Osteocyte (in vitro differentiated cells): ENCODE measurements at places on chromosomes 4 and X.

GRCh38 chr4:155234206-155234605, 25.8 kb downstream of the NPY2R start:
- no peak for DNase-seq

- no peak for DNase-seq
These were observed 456.0 kb upstream of the FAM241A start for GRCh38 chr4:111689214-111689613.

DNA sequence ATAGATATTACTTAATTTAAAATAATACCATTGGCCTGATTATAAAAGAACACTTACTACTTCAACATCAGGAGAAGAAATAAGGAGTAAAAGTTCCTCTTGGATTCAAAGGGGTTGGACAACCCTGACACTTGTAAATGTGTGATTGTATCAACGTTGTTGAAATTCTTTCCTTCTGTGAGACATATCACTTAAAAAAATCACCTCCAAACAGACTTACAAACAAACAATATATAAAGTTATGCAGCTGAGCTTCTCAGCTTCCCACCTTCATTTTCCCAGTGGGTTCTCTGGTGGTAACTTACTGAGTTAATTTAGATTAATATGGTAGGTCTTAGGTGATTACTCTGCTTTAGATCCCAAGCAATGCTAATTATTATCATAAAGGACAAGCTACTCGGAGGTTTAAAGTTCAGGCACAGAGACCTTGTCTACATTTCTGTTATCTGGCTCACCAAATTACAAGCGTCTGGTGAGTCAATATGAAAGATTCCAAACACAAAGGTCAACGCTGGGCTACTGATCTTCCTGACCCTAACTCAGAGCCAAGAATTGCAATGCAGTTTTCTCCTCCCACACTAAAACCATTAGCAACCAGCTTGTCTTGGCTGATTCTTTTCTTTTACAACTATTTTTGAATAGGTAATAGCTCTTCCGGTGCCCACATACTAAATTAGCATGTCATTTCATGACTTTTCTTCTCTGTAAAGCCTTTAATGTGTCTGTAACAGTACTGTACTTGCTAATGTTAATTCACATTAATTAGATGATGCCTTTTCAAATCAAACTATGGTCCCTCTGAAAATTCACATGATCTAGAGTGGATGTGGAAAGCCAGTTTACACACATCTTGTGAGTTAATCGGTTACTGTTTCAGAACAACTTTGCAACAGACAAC, 157.6 kb downstream of the RASL11B start:
- DNase-seq: no peak

DNA sequence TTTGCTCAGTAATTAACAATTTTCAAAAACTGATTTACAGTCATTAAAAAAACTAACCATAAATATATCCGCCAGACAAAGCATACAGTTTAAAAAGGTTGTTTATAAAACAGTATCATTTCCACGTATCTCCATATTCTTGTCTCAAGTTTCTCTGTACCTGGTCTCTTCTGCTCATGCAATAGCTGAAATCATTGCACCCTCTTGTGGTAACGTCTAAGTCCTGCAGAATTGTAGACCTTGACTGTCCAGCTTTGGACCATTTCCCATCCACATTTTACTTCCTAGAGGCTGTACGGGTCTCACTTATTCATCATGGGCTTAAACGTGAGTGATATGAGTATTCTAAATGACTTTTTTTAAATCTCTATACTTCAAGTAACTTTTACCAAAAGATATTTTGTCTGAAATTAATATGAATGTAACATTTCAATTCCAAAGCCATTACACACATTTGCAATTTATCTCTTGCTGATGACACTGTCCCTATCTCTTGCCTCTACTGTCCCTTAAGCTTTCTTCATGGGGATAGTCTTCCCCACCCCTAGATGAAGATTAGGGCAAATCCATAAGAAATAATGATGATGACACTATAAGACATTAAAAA, 118.5 kb downstream of the BTC start:
- no peak for DNase-seq

DNA sequence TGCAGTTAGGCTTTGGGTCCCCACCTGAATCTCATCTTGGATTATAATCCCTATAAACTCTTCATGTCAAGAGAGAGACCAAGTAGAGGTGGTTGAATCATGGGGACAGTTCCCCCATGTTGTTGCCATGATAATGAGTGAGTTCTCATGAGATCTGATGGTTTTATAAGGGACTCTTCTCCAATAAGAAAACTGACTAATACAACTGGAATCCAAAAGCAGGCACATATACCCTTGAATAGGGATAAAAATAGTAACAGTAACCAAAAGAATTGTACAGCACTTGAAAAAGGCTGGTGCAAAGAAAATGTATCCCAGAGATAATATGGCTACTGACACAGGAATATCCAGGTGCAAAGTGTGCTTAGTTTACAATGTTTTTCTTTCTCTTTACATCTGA, 351.5 kb upstream of the MAD2L1 start:
- DNase-seq: no peak

GRCh38 chr4:26197018-26197779, 123.6 kb upstream of the RBPJ start:
- DNase-seq: no peak

GRCh38 chr4:137367620-137368019, 164.7 kb downstream of the PCDH18 start:
- no peak for DNase-seq

- DNase-seq: no peak
These were observed 1.8 kb downstream of the PROM1 start for GRCh38 chr4:16082041-16082425.

GRCh38 chrX:132115792-132116191, 12.0 kb downstream of the FRMD7 start:
- no peak for DNase-seq

- DNase-seq: no peak
These were observed 375.3 kb downstream of the IDS start for GRCh38 chrX:149129767-149130166.

- DNase-seq: no peak
These were observed 130.3 kb upstream of the ARSJ start for GRCh38 chr4:114109776-114110175.

DNA sequence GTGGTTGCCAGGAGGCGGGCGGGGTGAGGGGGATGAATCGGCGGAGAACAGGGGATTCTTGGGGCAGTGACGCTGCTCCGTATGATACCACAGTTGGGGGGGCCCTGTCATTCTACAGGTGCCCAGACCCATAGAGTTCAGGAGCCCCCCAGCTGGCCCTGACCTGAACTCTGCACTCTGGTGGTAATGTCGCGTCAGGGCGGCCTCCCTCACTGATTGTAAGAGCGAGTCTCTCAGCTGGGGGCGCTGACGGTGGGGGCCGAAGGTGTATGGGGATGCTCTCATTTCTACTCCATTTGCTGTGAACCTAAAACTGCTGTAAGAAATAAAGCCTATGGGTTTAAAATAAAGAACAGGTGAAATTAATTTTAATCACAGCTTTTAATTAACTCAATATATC, 91.8 kb upstream of the PSAPL1 start:
- DNase-seq: no peak

DNA sequence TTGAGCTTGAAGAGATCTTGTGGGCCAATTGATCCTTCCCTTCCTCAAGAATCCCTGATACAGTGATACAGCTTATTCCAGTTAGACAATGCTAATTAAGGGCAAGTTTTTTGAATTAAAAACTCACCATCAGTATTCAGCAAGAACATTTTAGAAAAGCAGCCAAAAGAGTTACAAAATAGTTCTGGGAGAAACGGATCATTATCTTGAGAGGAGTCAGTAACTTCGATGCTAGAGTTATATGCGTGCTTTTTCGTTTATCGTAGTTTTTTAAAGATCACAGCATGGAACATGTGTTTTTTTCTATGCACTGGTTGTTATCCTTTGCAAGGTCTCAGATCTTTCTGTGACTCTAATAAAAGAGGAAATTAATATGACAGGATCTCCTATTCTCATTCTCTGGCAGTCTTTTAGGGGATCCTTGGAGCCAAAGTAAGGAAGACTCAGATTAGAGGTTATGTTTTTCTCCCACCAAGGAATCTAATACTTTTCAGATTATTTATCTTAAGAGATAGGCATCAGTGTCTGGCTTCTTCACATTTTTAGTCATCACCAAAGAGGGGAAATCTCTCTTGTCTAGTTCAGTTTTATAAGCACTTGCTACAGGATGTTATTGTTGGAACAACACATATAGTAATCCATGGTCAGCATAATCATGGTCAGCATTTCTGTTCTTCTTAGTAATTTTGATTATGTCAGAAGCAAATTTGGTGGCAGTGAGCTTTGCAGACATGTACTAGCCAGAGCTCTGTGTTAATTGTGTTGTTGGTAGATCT, 109.7 kb downstream of the PDLIM5 start:
- DNase-seq: no peak

DNA sequence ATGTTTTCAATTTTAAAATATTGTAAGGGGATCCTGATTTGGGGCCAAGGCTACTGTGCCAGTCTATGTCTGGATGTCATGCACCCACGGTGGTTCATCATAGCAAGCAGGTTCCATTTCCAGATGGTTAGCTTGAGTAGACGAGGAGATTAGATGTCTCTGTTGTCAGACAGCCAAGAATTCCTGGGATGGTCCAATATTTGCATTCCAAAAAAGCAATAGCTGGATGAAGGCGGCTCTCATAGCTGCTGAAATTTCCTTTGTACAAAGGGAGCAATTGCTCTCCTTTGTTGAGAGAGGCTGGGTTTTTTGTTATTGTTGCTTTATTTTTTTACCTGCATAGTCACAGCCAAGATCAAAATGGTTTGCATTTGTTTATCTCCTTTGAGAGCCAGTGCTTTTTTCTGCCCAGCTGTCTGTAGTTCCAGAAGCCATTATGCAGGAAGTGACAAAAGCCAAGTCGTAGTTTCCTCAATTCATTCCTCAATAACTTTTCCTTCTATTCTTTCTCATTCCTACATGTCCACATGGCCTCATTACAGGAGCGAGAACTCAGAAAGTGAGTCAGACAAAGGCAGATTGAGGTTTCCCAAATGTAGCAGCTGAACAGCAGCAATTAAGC, 107.9 kb downstream of the MMRN1 start:
- DNase-seq: no peak

- no peak for DNase-seq
These were observed 40.1 kb upstream of the LRPAP1 start for GRCh38 chr4:3572363-3572762.

DNA sequence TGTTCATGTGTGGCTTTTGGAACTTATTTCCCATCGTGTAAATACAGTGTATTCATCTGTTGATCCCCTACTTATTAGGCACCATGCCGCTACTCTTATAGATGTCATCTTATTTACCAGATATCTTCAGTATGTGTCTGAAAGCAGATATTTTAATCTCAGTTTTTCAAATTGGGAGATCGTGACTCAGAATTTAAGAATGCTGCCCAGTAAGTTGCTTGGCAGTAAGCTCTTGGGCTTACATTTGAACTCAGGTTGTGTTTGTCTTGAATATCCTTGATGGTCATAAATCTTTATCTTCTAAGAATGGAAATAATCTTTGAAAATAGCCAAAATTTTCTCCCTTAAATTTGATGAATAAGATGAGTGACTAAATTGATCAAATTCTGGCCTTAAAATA, 45.9 kb upstream of the RPA4 start:
- DNase-seq: no peak

- DNase-seq: no peak
These were observed 75.3 kb upstream of the ZXDB start for GRCh38 chrX:57516491-57516890.

GRCh38 chrX:53544936-53545335, 110.8 kb upstream of the HSD17B10 start:
- no peak for DNase-seq

DNA sequence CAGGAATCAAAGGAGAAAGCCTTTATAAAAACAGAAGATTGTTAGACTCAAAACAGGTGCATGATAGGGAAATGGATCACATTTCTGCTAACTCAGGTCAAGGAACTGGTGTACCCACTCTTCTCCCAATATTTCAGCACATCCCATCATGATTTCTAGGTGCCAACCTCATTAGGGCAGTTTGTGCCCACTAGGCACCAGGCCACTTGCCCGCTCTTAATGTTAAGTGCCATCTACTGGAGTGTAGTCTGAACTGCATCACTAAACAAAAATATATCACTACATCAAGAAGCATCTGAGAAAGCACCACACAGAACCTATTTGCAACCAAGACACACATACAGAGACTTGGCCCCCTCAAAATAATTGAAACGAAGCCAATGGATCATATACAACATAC, 140.4 kb upstream of the GRID2 start:
- DNase-seq: no peak

- DNase-seq: no peak
These were observed 37.1 kb downstream of the RWDD4 start for GRCh38 chr4:183621875-183622274.

DNA sequence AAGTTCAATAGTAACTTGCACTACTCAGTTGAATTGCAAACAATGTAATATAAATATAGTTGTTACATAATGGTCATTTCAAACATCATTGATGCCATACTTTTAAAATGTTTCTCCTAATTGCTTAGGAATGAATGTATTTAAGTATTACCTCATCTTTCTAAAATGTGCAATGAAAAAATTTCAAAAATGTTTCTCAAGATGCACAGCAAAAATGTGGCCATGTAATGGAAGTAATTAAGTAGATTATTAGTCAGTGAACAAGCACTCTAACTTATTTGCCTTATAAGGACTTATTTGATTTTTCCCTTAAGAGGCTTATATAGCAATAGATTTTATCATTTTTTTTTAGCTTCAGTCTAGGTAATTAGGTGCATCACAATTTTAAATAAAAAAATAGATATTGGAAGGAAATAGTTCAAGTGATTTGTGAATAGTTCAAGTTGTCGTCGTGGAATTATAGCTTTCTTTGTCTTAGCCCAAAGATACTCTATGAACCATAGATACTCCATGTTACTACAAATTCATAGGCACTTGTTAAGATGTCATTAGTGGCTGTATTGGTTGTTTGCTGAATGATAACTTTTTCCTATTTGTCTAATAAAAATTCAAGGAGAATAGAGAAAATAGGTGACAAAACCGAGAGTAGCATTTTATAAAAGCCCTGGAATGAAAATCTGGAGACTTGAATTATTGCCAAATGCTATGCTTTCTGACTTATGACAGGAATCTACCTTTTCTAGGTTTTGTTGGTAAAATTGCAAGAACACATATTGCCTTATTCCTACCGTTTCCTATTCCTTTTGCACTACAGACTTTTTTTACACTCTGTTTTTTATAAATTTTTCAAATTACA, 118.5 kb downstream of the TLL1 start:
- no peak for DNase-seq

- DNase-seq: no peak
These were observed 42.7 kb upstream of the CITED1 start for GRCh38 chrX:72348247-72348979.

- DNase-seq: no peak
These were observed 9.6 kb downstream of the MSX1 start for GRCh38 chr4:4868758-4869723.
